ENCODE measurements at places on chromosomes 16 and 17.

GRCh38 chr16:25925421-25925820, 233.7 kb downstream of the HS3ST4 start:
- DNase-seq, result no peak

DNA sequence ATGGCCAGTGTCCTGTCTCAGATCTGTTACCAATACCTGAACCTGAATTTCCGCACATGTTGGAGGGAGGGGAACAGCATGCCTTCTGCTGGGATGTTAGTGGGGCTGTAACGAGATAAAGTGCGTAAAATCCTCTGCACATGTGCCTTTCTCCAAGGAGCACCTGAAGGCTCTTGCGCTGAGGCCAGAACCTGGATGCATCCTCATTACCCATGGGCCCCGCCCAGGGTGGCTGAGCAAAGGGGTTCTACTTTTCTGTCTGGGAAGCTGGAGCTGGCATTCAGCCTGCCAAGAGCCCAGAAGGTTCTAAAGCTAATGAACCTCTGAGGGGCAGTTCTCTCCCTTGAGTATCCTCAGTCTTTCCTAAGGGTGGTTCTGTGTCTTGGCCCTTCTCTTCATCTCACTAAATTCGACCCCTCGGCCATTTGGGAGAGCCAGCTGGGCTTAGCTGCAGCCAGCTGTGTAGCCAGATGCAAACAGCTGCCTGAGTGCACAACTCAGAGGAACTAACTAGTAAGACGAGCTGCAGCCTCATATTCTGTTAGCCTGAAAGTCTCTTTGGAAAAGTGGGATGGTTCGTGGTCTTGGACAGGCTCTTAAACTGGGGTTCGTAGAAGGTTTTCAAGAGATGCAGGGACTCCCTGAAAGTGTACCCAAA, 2.5 kb downstream of the ITGA3 start:
- DNase-seq, result no peak

DNA sequence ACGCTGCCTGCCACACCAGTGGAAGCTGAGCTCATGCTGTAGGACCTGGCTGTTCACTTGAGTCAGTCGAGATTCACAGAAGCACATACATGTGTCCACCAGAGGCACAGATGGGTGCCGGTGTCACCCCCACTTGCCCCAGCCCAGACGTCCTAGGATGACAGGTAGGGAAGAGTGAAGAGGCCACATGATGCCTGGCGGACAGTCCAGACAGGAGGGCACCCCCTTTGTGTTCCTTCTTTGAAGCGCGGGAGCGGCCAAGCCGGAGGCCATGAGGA, 8.8 kb downstream of the UBE2I start:
- DNase-seq, result no peak

GRCh38 chr16:10501016-10501607, 79.3 kb downstream of the EMP2 start:
- DNase-seq, result no peak

- peak; percentile 19 for DNase-seq
Observed at GRCh38 chr16:72921106-72921505, 126.8 kb downstream of the ZFHX3 start.

DNA sequence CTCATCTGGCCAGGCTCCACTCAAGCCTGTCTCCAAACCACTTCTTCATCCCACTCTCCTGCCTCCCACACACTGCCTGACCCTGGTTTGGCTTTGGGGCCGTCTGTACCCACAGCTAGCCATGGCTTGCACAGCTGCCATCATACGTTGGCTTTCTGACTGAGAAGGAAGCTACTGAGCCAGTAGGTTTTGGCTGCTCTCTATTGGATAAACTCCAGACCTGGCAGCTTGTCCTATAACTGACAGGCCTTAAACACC, 3.9 kb downstream of the MIF4GD start:
- no peak for DNase-seq

GRCh38 chr17:36460265-36460937, 26.1 kb upstream of the ZNHIT3 start:
- DNase-seq, result no peak

DNA sequence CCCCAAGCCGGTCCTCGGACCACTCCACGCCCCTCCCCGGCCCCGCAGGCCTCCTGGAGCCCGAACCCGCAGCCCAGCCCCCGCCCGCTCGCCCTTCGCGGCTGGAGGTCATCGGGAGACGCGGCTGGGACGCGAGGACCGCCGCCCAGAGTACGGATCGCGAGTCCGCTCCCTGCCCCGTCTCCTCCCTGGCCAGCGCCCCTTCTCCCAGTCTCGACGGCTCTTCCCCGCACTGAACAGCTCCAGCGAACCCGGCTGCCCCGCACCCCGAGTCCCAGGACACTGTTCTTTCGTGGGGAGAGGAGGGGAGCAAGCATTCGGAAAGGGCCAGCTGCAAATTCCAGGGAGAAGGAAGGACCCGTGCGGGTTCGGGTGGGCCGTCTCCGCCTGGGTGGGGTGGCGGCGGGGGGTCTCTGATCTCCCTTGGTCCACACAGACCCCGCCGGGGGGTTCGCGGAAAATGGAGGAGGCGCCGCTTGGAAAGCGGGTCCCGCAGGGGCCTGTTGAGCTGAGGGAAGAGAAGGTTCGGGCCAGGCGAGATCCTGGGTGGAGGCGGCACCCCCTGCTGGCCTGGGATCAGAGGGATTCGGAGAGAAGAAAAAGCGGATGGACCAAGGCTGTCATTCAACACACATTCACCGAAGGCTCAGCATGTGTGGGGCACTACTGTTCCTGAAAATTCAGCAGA, 632 bp upstream of the RTN4RL1 start:
- no peak for DNase-seq

DNA sequence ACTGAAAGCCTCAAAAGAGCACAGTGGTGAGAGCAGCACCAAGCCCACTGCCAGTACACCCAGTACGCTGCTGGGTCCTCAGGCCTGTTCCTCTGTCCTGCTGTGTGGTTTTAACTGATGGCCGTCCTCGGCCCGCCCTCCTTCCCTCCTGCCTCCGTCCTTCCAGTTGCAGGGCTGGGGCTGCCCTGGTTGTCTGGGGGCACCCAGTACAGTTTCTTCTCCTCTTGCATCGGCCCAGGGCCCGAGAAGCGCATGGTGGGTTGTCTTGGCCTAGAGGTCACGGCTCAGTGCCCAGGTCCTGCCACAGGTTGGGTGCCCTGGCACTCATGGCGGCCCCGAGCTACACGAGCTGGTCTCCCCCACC, 70.8 kb upstream of the KCTD5 start:
- no peak for DNase-seq

GRCh38 chr17:18156171-18156975, 27.3 kb upstream of the ALKBH5 start:
- DNase-seq, result peak; percentile 5

DNA sequence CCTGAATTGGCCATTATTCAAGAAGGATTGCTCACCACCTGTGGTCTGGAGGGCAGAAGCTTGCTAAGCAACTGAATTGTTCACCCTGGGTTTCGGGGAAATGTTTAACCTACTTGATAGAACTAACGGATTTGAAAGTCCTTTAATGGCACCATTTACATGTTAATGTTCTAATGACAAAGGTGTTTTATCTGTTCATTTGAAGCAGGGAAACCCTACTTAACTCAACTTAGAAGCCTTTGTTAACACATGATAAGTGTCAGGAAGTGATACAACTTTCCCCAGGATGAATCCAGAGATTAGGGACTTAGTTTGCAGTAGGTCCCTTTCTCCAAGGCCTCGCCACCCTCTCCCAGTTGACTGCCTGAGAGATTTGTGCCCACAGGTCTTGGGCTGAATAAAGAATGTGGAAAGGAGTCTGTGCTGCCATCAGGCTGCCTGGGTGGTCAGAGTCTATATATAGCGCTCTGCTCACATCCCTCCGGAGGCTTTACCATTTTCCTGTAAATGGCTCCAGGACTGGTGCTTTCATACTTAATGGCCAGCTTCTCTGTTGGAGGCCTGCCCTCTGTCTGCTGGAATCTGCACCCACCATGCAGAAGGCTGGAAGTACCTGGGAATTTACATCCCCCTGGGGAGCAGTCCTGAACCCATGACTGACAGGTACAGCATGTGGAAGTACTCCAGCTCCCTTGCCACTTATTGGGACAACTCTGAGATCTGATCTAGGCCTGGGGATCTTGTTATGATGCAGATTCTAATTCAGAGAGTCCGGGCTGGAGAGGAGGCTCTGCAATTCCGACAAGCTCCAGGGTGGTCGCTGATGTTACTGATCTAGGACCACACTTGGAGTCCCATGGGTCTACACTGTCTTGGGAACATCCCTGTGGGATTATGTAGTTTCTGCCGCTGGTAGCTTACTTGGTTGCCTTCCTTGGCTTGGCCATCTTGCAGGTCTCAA, 99.9 kb downstream of the ASIC2 start:
- DNase-seq, result no peak

DNA sequence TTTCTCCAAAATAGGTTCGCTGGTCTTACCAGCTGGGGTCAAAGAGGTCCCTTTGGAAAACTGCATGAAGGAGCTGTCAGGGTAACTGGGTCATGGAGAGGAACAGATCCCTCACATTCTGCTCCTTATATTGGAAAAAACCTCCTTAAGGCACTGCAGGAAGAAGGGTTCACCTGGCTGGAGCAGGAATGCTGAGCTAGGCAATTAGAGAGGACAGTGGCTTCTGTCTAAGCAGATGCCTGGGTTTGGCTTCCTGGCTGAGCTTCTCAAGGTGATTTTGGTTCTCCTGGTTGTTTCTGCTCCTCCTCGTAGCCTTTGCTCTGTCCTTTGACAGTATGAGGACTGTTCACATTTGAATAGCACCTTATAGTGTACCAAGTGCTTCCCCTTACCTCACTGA, 19.6 kb downstream of the ITGB3 start:
- no peak for DNase-seq

DNA sequence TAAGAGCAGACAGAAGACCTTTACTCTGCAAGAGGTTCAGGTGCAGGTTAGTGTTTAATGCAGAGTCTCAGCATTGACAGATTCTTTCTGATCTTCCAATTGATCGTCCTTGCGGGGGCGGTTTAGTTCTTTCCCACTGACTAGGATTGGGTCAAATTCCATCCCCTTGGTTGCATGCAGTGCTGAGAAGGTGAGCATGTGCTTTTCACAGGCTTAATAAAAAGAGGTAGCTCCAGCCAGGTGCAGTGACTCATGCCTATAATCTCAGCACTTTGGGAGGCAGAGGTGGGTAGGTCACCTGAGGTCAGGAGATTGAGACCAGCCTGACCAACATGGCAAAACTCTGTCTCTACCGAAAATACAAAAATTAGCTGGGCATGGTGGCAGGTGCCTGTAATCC, 7.5 kb upstream of the ITGAD start:
- DNase-seq, result no peak

GRCh38 chr16:10577305-10578202, 2.8 kb downstream of the EMP2 start:
- DNase-seq, result no peak

DNA sequence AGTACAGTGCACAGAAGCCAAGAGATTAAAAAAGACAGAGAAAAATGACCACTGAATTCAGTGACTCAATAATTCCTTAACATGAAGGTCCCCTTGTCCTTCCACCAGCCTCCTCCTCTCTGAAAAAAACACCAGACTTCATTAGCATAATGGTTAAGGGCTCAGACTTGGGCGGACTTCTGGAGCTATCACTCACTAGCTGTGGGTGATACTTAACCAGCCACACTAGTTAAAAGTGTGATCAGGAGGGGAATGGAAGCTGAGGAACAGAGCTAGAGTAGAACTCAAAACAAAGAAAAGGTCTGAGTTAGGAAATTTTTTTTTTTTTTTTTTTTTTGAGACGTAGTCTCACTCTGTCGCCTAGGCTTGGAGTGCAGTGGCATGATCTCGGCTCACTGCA, 23.2 kb downstream of the ZNF652 start:
- peak; percentile 35 for DNase-seq

DNA sequence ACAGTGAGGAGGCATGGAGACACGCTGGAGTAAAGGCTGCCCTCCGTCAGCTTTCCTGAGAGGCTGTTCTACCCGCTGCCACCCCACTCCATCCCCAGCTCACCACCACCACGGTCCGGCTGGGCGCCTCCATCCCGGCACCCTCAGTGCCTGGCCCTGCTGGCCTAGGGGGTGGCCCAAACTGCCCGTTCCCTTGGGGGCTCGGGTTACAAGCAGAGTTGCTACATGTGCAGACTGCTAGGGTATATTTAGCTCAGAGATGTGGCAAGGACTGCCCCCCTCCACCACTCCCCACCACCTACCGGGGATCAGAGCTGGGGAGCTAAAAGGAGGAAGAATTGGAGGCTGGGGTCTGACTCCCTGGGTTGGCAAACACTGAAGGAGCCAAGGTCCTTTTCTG, 4.1 kb downstream of the CACNB1 start:
- DNase-seq, result no peak

- peak; percentile 66 for DNase-seq
Observed at GRCh38 chr16:17346621-17347569, 123.9 kb downstream of the XYLT1 start.

DNA sequence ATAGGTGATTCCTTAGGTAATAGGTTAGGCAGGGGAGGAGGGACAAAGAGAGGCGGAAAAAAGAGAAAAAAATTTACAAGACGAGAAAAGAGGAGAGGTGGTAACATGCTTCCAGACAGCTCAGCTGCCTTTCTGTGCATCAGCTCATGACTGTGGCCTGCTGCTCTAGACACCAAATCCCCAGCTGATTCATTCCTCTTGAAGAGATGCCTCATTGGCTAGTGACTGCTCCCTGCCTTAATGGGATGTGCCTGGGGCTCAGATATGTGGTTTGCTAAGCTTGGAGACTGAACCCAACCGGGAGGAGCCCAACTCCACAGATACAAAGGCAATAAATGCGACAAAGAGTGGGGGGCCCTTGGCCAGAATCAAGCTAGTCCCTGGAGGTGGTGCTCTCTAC, 105.9 kb upstream of the FAM20A start:
- no peak for DNase-seq

DNA sequence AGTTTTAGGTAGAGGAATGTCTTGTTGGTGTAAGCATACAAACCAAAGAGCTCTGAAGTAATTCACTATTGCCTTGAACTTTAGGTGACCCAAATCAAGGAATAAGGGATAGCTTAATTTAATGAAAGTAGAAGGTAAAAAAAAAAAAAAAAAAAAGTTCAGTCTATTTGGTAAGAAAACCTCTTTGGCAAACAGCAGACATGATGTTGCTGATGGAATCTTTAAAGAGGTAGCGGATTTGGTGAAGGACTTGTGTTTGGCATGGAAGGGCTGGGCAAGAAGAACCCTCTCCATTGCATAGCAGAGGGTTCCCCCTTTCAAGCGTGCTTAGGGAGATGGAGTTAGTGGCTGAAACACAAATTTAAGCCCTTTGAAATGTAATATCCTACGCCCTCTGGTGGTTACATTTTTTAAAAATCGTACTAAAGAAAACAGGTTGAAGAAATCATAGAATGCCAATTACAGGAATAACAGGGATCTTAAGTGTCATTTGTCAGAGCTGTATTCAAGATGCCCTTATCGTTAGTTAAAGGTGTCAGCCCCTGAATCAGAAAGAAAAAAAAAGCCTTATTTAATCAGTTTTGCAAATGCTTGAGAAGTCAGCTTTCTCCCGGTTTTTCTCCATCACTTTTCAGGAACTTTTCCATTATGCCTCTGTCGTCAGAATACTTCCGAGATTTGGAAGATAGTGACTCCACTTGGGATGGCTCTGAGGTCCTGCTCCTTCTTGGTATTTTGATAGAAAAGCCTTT, 383.1 kb downstream of the KCNJ2 start:
- DNase-seq, result peak; percentile 8

GRCh38 chr16:26391833-26392232, 674.9 kb upstream of the C16orf82 start:
- DNase-seq, result no peak
